Activated T-cell treated with anti-CD3 and anti-CD28 coated beads, Interleukin-2, amount 50 U/mL, for 72 hours (primary cell): ENCODE measurements at places on chromosomes 12 and 14. TPM values are rescaled to one million over a fixed set of nuclear protein-coding genes. Genes with fewer than 3 reads are reported as not detected.

Gene SETD1B
- 20.3 TPM for total RNA-seq

DNA sequence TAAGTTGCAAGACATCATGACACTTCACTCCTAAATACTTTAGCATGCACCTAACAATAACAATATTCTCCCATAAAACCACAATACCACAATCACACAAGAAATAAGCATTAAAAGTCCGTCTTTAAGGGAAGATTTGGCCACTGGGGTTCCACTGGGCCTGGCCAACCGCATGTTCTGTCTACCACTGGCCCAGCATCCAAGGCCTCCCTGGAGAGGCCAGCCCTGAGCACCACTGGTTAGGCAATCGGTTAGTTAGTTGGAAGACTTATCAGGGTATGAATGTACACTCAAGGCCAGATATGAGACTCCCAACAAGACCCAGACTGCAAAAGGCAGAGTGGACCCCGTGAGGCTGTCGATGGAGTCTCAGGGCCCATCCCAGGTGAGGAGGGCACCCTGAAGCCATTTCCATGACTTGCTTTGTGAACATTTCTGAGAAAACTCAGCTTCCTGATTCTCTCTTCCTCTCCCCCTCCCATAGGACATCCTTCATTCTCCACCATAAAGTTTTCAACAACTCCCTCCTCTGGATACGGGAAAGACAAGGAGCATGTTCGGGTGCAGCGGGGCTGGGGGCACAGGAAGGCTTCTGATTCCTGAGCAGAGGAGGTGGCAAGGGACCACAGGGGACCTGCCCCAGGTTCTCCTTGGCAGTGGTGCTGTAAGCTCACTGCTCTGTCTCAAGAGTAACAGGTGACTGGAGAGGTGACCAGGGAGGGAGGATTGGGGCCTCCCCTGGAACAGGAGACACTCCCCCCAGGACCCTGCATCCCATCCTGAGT, 5.9 kb downstream of the PXN start:
- DNase-seq, result no peak

Gene TAS2R20
- 1.3 TPM for total RNA-seq

DNA sequence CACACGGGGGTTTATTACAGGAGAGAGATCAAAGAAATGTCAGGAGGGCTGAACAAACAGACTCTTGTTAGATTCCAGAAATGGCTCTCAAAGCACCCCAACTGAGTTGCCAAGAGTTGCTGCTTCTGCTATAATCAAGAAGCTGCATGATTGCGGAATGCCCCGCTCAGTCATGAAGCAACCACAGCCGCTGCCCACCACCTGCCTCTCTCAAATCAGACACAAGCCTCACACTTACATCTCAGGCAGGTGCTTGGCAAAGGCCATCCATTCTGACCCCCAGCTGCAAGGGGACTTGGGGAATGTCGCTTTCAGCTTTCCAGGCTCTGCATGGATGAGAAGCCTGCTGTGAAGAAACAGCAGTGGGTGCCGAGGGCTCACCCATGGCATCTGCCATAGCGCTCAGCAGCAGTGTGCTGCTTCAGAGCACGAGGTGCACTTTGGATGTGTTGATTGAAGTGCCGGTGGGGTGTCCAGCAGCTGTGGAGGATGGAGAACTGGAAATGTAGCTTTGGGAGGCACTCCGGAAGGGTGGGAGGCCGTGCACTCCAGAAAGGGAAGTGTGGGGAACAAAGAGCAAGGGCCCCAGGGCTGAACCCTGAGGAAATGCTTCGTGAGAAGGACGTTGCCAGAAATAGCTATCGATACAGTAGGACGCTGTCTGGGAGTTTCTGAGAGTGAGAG, 37.7 kb downstream of the LRRC74A start:
- DNase-seq, result no peak

GRCh38 chr12:132094269-132094891, 49.7 kb downstream of the DDX51 start:
- no peak for DNase-seq

DNA sequence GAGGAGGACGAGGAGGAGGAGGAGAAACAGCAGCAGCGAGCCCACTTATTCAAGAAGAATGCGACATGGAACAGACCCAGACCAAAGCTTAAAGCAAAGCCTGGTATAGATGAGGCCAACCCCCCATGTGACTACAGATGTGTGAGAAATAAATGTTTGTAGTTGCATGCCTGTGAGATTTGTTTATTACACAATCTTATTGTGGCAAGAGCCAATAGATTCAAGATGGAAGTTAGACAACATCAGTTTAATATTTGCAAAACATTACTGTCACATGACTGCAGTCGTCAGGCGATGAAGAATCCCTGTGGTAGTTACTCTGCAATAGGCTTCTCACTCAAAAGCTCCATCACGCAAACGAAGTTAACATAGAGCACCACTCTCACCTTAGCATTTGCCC, 17.2 kb upstream of the SLC35F4 start:
- DNase-seq, result no peak

- DNase-seq, result peak; percentile 5
These were observed 34.2 kb upstream of the KICS2 start for GRCh38 chr12:64256166-64256800.

- no peak for DNase-seq
These were observed 89.0 kb upstream of the SFSWAP start for GRCh38 chr12:131621701-131622421.

DNA sequence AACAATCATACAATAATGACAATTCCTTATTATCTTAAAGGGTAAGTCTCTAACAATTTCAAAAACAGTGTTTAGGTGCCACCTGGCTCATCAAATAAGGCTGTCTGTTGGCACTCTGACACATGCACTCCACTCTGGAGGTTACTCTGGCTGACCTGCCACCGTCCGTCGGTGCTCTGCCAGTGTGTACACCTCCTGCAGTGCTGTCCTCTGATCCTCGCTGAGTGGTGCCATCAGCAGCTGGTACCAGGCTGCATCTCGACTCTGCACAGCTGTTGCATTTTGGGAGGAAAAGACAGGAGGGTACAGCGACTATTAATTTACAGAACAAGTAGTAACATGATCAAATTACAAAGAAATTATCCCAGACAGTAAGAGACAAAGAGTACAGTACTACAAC, 63.9 kb downstream of the IPO8 start:
- no peak for DNase-seq

- no peak for DNase-seq
These were observed 209.7 kb upstream of the CDKN3 start for GRCh38 chr14:54186821-54187763.

Gene FGF6
- total RNA-seq, result not detected

- no peak for DNase-seq
These were observed 177.5 kb downstream of the DACT1 start for GRCh38 chr14:58815161-58815701.

DNA sequence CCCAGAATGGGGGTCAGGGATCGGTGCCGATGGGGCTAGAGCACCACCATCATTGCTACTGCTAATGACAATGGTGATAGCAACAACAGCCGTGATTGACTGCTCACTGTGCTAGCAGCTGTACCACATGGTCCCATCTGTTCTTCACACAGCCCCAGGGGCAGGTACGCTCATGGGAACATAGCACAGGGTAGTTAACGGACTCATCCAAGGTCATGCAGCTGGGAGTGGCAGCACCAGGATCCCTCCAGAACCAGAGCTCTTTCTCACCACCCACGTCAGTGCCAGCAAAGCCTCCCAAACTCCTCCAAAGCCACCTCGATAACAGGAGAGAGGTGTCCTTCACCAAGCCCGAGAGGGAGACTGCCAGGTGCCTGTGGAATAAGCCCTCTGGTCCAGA, 11.2 kb upstream of the DYNC1H1 start:
- no peak for DNase-seq

DNA sequence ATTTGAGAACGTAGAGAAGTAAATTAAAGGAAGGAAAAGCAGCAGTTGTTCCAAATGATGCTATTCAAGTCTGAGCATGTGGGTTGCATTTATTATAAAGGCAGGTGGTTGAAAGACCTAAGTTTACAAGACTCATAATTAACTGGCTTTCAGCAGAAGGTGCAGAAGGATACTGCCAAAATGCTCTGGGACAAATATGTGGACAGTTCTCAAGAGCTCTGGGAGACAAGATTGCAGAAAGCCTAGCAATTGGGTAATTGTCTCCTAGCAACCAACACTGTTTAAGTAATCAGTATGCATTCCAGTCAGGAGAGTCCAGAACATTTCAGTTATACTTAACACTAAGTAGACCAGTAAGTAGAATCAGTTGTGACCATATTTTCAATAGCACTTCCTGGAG, 131.5 kb downstream of the GPR135 start:
- DNase-seq, result no peak

GRCh38 chr12:20211981-20212421, 156.3 kb upstream of the PDE3A start:
- no peak for DNase-seq

- no peak for DNase-seq
These were observed 189.2 kb downstream of the LRIG3 start for GRCh38 chr12:58731096-58731495.

Gene TRIM9
- total RNA-seq, result 2.4 TPM

GRCh38 chr14:25197885-25198284, 147.9 kb upstream of the STXBP6 start:
- no peak for DNase-seq

Gene POTEG
- not detected for total RNA-seq

DNA sequence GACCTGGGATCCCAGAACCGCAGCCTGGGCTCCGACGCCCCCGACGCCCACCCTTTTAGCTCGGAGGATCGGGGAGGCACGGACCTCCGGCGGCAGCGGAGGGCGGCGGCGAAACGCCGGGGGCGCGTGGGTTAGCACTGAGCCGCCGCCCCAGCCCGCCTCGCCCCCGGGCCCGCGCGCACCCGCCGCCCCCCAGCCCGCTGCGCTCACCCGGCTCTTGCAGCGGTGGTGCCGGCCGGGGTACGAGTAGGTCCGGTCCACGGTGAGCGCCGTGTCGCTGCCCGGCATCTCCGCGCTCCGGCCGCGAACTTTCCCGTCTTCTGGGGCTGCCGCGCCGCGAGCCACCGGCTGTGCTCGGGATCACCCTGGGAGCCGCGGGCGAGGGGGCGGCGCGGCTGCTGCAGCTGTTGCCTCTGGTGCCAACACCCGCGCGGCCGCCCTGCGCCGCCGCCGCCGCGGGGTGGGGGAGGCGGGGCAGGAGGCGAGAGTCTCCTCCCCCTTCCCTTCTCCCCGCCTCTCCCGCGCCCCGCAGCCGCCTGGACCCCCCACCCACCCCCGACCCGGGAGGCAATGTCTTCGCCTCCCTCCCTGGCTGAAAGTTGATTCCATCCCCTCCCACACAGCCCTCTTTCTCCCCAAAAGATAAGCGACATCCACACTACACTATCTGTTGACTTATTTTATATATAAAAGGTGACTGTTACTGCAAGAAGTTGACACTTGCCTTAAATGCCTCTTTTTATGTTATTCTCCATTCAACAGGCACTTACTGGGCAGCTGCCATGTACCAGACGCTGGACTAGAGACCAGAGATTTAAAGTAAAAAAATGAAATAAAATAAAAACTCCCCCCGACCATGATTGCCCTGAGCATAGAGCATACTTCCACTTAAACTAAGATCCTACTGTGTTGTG, at the start of gene TMCC3:
TSS of gene TMCC3 (minus strand) at position 415 of the 914 bp plus-strand sequence. CDS start at position 288, 127 bp downstream.
- peak; percentile 25 for DNase-seq

Gene TMEM117
- total RNA-seq, result 2.7 TPM

DNA sequence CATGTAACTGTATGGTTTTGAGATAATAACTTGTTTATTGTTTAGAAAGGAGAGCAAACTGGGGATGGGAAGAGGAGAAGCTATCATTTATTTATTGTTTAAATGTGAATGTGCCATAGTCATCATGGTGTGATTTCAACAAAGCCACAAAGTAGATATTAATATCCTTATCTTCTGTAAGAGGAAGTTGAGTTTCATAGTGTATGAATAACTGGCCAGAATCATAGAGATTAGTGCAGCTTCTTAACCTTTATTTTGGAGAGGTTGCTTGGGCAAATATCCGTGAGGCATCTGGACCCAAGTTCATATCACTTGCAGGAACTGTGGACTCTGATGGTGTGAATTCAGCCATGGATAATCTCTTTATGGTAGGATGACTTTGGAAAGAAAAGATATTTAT, 26.8 kb upstream of the LYZ start:
- DNase-seq, result no peak

Gene EMP1
- 4.2 TPM for total RNA-seq

GRCh38 chr12:53061404-53062010, 11.6 kb downstream of the TNS2 start:
- no peak for DNase-seq

Gene ARHGAP5
- total RNA-seq, result 29.5 TPM

DNA sequence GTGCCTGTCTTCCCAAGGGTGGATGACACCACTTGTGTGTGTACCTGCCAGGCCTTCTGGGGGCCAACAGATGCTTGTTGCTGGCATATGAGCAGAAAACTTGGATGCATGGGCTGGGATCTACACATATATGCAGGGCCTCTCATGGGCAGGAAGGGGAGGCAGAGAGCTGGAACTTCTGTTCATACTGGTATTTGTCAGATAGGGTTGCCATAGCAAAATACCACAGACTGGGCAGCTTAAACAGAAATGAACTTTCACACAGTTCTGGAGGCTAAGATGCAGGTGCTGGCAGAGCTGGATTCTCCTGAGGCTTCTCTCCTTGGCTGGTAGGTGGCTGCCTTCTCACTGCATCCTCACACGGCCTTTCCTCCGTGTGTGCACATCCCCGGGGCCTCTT, 121.8 kb downstream of the SUDS3 start:
- no peak for DNase-seq

GRCh38 chr12:92581604-92582003, 121.2 kb upstream of the PLEKHG7 start:
- DNase-seq, result no peak

GRCh38 chr14:99393059-99393655, 87.5 kb downstream of the SETD3 start:
- peak; percentile 40 for DNase-seq

DNA sequence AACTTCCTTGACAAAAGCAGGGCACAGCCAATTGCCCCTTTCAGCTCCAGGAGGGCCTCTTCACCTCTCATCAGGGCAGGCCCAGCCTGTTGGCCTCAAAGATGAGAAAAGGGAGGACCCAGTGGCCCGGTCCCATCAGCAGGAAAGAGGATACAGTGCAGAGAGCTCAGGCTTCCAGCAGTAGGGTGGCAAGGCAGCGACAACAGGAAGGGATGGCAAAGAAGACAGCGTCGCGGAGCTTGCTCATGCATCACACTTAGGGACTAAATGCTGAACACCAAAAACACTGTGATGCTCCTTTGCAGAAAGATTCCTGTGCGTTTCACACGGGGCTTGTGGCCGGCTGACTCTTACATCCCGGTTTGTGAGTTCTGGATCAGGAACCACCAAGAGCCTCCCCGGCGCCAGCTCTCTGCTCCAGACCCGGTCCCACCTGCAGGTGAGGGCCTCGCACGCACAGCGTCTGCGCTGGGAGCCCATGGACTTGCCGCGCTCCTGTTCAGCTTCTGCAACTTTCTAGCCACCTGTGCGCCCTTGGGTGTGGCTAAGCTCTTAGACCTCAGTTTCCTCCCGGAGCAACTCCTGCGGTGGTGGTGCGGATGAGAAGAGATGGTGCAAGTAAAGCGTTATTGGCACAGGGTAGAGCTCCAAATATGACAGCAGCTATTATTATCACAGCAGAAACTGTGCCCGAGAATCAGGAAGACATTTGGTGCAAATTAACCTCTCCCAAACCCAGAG, 15.3 kb upstream of the BCL7A start:
- no peak for DNase-seq
